ENCODE measurements at places on chromosomes 7 and 10.

GRCh38 chr7:30389791-30390190 lies 88.8 kb downstream of the NOD1 start:
- DNase-seq: no peak

DNA sequence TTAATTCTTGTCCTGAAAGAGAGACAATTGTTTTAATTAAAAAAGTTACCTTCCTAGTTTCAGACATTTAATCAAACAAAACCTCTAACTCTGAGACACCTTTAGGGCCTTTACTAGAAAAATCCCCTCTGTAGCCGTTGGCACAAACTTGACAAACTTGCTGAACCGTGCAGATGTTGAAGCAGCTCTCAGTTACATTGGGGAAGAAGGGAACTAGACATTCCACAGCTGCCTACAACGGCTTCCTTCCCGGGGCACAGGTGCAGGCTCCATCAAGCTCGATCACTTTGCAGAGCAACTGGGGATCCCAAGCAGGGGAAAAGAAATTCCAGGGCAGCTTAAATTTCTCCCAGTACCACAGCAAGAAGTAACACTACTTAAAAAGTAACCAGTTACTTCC lies 141.3 kb downstream of the SKAP2 start:
- no peak for DNase-seq

DNA sequence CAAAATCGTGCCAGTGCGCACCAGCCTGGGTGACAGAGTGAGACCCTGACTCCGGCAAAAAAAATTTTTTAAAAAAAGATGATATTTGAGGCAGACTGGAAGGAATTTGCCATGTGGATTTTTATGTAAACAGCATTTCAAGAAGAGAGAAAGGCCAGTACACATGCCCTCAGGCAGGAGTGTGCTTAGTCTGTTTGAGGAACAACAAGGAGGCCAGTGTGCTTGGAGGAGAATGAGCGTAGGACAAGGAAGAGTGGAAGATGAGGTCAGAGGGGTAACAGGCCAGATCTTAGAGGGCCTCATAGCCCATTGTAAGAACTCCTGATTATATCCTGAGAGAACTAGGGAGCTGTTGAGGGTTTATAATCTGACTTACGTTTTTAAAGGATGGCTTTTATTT lies 17.2 kb upstream of the STRIP2 start:
- DNase-seq: no peak

DNA sequence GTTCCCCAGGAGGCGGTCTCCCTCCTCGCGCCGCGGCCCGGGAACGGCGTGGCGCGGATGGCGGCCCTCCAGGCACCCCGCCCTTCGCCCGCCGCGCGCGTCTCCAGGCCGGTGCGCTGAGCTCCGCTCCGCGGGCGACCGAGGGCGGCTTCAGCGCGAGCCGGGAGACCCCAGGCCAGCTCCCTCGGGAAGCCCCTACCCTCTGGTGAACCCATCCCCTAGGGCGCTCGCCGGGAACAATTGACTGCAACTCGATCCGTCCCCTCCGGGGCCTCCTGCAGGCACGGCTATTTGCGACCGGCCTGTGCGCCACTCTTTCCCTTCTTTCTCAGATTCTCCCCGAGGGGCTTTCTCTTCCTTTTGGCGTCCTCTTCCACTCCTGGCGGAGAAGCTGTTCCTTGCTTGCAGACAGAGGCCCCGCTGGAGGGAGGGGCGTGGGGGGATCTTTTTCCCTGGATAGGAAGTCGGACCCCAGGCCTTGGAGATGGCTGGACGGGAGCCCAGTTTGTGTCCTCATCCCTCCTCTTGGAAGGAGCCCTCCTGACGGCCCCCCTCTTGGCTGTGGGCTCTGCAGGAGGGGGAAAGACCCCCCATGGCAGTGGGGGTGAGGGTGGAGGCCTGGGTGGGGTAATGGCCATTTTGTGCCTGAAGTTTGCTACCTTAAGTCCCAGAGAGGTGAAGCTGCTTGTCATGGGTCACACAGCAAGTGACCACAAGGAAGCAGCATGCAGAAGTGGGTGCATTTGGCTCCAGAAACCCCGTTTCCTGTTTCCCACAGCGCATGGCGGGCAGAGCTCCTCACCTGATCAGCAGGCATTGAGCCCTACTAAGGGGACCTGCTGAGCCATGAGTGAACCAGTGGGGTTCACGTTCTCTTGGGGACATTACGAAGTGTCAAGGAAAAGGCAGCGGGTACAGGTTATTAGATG lies 171.2 kb upstream of the TNRC18 start:
- DNase-seq: no peak

- no peak for DNase-seq
These were observed 136.9 kb downstream of the KCNMA1 start for GRCh38 chr10:77500754-77501151.
